HuH-7.5 (cell line): ENCODE measurements at places on chromosomes 11 and 22.

GRCh38 chr11:130096823-130097222, 27.1 kb downstream of the APLP2 start:
- DNase-seq = no peak

- DNase-seq = no peak
Observed at GRCh38 chr11:6571434-6572008, 31.9 kb downstream of the RRP8 start.

GRCh38 chr22:26354707-26355106, 74.4 kb upstream of the ASPHD2 start:
- no peak for DNase-seq

GRCh38 chr11:81237139-81237538, 1496.5 kb downstream of the FAM181B start:
- DNase-seq = no peak

GRCh38 chr22:39149915-39150847, 2.3 kb downstream of the CBX7 start:
- no peak for DNase-seq

DNA sequence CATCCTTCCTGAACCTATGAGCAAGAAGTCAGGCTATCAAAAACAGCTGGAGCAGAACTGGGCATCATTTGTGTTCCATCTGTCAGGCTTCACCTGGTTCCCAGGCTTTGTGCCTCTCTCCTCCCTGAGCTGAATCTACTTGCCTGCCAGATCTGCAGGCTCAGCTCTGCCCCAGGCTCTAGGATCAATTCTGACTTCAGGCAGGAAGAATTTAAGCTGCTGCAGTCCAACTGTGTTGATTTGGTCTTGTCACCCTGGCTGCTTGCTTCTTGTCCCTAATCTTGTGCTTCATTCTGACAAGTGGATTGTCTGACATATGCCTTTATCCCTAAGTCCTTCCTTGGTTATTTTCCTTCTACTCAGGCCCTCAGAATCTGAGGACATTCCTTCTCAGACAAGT, 31.6 kb upstream of the CADM1 start:
- DNase-seq = no peak

DNA sequence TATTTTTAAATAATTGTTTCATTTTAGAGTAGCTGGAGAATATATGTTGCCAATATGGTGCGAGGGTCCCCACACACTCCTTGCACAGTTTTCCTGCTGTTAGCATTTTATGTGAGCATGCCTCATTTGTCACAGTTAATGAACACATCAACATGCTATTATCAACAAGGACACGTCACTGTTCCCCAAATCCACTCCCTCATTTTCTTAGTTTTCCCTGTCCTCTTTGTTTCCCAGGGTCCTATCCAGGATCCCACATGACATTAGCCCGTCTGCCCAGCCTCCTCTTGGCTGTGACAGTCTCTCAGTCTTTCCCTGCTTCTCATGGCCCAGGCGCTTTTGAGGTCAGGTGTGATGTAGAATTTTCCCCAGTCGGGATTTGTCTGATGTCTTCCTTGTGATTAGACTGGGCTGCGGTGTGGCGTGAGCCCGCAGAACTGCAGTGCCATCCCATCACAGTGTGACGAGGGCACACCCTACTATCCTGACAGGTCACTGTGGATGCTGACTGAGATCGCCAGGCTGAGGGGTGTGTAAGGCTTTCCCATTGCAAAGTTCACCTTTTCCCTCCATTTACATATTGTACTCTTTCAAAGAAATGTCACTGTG, 450.6 kb upstream of the B3GAT1 start:
- no peak for DNase-seq

GRCh38 chr11:130068546-130068985, 1.1 kb upstream of the APLP2 start:
- no peak for DNase-seq

GRCh38 chr22:37559901-37560607, at the start of gene CDC42EP1:
CDC42EP1 (plus strand) TSS chr22:37560480; CDS start chr22:37566350, 5,870 bp downstream.
- no peak for DNase-seq

DNA sequence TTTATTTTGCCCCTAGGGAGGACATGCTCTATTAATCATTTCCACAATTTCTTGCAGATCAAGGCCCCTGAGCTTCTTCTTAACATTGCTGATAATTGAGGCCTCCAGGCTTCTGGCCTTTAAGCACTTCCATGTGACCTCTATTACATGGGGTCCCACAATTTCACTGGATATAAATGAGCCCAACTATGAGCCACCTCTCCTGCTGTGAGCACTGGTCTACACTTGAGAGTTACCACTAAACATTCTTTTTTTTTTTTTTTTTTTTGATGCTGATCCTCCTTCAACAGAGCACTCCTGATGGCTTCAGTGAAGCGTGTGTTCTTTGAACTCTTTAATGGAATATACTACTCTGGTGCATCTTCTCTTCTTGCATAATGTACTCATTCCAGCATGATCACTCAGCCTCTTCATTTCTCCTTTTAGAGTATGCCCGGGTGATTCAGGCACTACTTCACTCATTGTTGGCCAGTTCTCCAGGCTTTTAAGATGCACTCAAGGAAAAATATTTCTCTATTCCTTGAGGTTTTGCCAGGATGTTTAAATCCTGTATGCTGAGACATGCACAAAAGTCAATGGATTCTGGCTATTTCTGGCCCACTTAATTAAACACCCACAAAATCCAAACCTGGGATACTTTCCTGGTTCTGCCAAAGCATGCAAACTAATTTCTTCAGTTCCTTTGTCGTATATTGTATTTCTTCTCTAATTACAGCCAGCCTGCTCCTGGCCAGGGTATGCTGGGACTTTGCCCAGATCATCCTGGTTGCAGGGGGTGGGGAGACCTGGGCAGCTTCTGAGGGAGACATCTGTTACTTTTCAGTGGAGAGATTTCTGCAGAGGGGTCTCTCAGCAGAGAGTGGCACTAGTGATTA, 257.8 kb upstream of the LUZP2 start:
- DNase-seq = no peak

GRCh38 chr22:25627271-25627852, 62.9 kb downstream of the GRK3 start:
- DNase-seq = no peak

DNA sequence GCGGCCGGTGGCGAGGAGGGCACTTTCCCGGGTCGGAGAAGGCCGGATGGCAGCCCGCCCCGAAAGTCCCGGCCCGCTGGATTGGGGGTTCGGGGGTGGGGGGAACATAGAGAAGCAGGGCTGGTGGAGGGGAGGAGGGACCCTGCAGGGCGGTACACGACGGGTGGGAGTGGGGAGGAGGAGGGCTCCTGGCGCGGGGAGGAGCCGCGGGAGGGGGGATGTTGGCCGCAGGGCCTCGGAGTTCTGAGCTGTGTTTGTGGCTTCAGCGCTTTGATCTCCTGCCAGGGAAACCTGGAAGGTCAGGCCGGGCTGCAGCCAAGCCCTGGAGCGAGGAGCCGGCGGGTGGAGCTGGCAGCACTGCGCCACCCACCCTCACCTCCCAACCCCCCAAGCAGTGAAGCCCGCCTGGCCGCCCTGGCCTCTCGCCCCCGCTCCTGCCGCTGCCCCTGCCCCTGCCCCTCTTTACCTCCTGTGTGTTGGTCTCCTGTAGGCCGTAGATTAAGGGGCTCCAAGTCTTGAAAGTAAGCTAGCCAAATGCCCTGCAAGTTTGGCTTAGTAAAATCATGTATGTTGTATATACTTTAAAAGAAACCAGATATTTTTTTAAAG, 30.9 kb downstream of the C22orf31 start:
- peak; percentile 90 for DNase-seq

GRCh38 chr11:55634813-55635212, at the start of gene OR4P4:
OR4P4 (plus strand) TSS chr11:55635113.
- no peak for DNase-seq

- DNase-seq = no peak
Observed at GRCh38 chr11:70313945-70314344, 43.5 kb downstream of the PPFIA1 start.

- DNase-seq = no peak
Observed at GRCh38 chr11:656426-656825, 19.4 kb downstream of the DRD4 start.

GRCh38 chr22:49937758-49938564, 19.5 kb downstream of the CRELD2 start:
- DNase-seq = no peak
